Calu3 (cell line): ENCODE measurements at places on chromosomes 13 and 19.

DNA sequence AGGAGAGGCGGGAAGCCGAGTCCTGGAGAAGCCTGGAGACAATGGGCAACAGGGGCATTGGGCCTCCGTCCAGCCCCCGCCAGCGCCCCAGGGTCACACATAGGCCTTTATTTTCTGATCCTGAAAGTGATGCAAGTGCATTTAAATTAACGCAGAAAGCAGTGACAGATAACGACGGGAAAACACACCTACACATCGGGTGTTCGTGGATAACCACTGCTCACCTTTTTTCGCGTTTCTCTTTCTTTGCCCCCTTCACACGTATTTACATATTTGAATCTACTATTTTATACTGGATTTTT is 30.4 kb upstream of the GRTP1 start:
- DNase-seq = no peak

GRCh38 chr13:62433660-62434059 is 1018.0 kb upstream of the PCDH20 start:
- no peak for DNase-seq

DNA sequence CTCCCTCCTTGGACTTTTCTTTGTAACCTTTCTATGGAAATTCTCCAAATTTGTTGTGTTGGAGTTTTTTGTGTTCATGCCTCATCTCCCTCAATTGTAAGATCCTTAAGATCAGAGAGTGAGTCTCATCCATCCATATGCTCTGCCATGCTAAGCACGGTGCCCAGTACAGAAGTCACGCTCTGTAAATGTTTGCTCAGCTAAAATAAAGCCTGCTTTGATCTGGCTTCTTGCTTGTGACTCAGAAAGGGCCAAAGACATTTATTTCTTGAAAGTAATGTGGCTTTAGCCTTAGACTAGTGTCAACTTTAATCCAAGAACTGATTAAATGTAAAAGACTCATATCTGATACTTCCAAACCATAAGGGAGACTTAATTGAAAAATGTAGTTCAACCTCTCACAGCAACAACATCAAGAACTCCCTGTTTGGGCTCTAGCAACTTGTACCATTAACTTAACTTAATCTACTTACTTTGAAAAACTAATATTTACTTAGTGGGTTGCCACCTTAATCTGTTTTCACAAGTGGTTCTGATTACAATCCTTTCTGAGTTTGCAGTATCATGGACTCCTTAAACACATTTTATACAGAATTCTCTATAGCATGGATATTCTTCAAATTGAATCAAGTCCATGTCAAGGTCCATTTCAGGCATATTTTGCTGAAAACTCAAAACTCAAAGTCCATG is 100.2 kb downstream of the KL start:
- DNase-seq = no peak

DNA sequence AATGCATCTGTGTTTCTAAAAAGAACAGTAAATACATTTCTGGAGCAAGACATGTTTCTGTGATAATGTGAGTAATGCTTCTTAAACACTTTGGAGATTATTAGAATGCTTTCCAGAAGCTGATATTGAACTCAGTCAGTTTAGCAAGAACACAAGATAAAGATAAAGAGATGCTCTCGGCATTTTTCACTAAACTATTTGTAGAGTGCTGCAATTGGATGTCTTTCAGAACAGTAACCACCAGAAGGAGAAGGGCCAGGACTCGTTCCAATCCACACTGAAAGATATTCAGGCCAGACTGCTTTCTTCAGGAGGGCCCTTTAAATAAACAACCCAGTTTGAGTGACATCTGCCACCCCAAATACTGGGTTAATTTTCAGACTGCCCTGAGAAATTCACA is 456.0 kb downstream of the TBC1D4 start:
- DNase-seq = no peak

- no peak for DNase-seq
Measured at GRCh38 chr19:31099515-31100205, 249.6 kb downstream of the TSHZ3 start.

- DNase-seq = no peak
Measured at GRCh38 chr13:114008964-114009589, 35.2 kb upstream of the C13orf46 start.

- DNase-seq = no peak
Measured at GRCh38 chr13:80727321-80727975, 386.5 kb upstream of the SPRY2 start.

- DNase-seq = no peak
Measured at GRCh38 chr19:4267901-4268815, 10.9 kb upstream of the SHD start.

DNA sequence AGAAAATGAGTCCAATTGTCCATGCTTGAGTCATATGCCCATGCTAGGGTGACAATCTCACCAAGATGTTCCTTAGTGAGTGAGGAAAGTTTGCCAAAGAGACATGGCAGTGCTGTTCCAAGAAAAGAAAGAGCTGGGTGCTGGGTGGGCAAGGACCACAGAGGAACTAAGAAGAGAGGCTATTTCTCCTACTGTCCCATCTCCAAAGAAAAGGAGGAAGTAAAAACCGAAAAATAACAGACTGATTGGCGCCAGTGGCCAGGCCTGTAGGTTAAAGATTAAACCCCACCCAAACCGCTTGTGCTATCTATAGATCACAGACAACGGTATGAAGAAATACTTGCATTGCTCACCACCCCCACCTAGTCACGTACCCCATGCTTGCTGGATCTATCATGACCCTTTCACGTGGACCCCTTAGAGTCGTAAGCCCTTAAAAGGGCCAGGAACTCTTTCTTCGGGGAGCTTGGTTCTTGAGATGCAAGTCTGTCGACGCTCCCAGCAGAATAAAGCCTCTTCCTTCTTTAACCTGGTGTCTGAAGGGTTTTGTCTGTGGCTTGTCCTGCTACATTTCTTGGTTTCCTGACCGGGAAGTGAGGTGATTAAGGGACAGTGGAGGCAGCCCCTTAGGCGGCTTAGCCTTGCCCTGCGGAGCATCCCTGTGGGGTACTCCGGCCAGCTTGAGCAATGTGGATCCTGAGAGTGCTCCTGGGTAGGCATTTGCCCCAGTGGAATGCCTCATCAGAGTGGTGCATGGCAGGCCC is 606.5 kb downstream of the UQCRFS1 start:
- DNase-seq = peak; percentile 53

GRCh38 chr13:85148009-85148408 is 651.2 kb downstream of the SLITRK6 start:
- DNase-seq = no peak

GRCh38 chr13:30870049-30870884 is 35.8 kb upstream of the MEDAG start:
- peak; percentile 21 for DNase-seq

DNA sequence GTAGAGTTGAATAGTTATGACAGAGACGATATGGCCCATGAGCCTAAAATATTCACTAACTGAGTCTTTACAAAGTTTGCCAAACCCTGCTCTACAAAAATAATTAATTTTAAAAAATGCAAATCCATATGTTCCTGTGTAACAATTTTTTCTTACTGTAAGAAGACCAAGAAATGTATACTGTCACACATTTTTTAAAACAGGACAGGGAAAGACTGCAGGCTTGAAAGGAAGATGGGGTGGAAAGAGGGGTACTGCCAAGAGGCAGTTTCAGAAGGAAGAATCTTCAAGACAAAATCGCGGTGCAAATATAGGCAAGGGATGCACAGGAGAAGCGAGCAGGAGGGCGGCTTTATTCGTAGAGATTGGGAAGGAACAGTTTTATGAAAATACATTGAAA is 115.7 kb upstream of the KLHL1 start:
- DNase-seq = no peak

DNA sequence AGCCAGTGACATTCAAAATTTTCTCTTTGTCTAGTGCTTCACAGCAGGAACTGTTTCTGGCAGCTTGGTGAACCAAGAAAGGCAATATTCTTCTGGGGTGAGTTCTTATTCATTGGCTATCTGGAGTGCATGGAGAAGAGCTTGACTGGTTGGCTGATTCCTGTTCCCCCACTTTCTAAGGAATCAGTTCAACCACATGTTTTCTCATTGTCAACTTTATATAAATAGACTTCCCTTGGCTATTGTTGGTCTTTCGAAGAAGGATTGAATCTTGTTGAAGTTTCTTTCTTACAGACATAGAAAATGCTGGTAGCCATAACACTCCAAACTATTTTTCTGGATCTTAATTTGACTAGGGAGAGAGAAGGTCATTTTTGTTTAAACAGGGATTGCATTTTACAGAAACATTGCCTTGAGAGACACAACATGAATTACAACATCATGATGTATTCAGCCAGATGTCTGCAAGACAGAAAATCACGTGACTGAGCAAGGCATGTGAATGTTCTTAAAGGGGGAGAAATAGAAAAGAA is 85.2 kb downstream of the EDNRB start:
- no peak for DNase-seq

- DNase-seq = no peak
Measured at GRCh38 chr13:114151031-114151430, 18.6 kb upstream of the RASA3 start.

DNA sequence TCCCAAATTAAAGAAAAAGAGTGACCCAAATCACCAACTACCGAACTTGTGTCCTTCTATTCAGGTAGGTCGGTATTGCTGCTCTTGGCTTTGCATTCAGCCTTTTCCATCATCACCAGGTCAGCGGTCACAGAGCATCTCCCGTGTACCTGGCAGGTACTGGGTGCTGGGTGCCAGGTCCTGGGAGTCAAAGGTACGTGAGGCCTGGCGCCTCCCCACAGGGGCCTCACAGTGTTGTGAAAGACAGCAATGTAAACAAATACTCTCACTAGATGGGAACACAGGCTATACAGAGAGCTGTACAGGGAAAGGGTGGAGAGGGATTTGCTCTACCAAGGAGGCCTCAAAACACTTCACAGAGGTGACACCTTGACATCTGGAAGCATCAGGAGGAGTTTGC is 86.7 kb downstream of the ZIC5 start:
- no peak for DNase-seq

DNA sequence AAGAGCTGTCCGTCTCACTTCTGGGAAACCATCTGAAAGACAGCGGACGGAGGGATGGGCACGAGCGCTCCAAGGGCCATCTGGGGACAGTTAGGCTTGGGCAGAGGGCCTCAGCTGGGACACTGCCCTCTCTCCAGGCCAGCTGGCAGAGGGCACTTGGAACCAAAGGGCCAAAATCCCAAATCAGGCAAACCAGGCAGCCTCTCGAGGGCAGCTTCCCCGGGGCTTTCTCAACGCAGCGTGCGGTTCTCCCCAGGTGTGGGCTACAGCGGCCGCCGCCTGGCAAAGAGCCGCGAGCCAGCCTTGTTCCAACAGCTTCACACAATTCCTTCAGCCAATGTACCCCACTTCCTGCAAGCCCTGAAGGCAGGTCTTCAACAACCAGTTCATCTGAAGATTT is 5.0 kb downstream of the MLLT1 start:
- DNase-seq = no peak

DNA sequence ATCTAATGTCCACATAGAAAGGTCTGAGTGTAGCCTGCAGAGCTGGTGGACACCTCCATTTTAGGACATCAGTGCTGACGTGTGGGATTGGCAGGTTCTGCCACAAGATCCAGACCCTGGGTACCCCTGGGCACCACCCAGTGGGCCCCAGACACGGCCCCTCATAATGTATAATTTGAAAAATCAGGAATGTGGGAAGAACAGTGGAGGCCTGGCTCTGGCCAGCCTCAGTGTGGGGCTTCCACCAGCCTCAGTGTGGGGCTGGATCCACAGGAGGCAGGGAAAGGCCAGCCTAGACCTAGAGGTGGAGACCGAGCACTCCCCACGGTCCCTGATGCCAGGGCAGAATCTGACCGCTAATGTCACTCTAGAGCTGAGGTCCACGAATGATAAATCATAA is 150.7 kb upstream of the SOX1 start:
- no peak for DNase-seq

DNA sequence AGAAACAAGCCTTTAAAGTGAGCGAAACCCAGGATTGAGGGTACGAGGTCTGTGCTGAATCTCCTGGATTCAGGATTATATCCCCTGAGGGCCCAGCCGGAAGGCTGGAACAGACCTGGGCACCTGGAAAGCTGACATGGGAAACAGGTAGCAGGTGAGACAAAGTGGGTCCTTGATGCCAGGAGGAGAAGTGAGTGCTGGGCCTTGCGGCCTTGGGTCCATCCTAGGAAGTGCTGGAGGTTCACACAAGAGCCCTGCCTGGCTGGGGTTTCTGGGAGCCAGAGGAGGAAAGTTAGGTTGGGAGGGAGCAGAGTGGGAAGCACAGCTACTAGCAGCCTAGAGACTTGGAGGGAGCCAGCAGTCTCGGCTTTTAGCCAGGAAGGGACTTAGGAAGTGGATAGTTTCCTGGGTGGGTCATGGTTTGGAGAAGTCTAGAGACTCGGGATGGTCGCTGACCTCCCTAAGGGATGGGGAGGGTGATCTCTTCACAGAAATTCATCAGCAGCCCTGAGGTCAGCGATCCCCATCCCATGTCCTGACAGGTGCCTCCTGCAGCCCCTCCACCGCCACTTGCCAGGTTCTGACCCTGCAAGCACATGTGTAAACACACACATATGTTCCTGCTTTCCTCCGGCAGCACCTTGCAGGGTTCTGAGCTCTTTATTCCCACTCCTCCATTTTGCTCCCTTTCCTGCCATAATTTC is 29.4 kb upstream of the ZNF492 start:
- DNase-seq = no peak

GRCh38 chr19:31127134-31127967 is 221.9 kb downstream of the TSHZ3 start:
- DNase-seq = no peak

GRCh38 chr13:36356058-36356457 is 9.9 kb upstream of the SPART start:
- DNase-seq = no peak

DNA sequence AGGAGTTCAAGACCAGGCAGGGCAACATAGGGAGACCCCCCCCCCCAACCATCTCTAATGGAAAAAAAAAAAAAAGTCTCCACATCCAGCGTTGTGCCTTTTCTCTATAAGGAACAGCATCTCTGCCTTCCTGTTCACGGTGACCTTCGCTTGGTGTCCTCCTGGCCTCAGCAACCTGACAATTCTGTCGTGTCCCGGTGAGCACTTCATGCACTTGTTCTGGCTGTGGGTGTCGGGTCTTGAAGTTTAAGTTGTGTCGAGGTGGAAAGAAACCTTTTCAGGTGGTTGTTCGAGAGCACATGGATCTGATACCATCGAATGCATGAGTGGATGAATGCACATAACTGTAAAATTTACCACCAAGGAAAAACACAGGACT is 594 bp downstream of the ZNF559 start:
- DNase-seq = no peak

DNA sequence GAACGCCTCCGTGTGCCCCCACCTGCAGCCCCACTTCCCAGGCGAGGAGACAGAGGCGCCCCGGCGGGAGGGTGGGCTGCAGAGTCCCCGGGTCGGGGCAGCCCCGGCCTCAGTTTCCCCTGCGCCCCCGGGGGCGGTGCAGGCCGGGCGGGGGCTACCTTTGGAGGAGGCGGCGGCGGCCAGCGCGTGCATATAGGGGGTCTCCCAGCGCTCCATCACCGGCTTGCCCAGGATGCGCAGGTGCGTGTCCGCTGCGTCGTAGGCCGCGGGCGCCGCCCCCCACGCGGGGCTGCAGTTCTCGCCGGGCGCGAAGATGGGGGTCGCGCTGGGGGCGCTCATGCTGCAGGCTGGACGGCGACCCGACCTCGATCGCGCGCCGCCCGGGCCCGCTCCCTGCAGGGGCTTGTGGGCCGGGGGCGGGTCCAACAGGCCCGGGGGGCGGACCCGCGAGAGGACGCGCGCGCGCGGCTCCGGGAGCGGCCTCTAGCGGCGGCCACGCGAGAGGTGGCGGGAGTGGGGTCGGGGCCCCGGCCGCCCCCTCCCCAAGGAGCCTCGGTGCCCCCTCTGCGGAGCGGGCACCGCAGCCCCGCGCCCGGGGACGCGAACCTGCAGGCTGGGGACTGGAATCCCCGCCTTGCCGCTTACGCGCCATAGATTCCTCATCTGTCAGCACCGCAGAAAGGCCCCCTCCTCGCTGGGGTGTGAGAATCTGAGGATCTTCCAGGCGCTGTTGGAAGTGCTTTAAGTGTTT is at the start of gene GAMT:
Gene GAMT, minus strand, starts transcription at position 405 of the 751 bp plus-strand sequence. Its CDS starts 66 bp downstream, at position 339.
- DNase-seq = no peak
